ENCODE measurements at places on chromosomes 11 and 22.

DNA sequence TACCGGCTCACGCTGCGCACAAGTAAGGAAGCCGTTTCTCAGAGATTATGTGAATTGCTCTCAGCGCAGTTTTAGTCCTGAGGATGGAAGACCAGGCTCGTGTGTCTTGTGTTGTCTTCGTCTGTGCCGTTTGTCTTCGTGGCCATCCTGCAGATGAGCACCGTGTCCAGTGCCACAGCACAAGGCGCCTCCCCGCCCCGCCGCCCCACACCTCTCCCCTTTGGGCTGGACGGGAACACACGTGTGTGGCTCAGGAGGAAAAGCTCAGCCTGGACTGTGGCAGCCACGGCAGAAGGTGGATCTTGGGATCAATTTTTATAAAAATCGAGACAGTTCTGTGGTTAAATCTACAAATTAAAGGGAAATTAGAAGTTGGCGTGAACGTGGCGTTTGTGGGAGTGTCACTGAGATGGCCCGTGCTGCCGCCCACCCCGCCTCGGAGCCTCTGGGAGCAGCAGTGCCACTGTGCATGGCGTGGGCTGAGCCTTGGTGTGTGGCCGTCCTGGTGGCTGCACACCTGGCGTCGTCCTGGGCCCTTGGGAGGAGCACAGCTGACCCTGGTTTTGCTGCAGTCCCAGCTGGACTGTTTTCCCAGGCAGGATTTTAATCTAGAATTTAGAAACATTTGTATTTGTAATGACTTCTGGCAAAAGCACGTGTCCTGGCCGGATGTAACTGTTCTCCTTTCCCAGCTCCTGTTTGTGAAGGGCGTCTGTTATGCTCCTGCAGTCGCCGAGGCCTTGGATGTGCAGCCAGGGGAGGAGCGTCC lies 25.8 kb downstream of the MUC6 start:
- no peak for DNase-seq

GRCh38 chr11:2095542-2095941 lies 43.6 kb downstream of the IGF2 start:
- DNase-seq: no peak

- DNase-seq: no peak
Observed at GRCh38 chr11:11505190-11505589, 116.6 kb downstream of the GALNT18 start.

GRCh38 chr11:19853016-19853415 lies 140.4 kb downstream of the NAV2 start:
- DNase-seq: no peak

DNA sequence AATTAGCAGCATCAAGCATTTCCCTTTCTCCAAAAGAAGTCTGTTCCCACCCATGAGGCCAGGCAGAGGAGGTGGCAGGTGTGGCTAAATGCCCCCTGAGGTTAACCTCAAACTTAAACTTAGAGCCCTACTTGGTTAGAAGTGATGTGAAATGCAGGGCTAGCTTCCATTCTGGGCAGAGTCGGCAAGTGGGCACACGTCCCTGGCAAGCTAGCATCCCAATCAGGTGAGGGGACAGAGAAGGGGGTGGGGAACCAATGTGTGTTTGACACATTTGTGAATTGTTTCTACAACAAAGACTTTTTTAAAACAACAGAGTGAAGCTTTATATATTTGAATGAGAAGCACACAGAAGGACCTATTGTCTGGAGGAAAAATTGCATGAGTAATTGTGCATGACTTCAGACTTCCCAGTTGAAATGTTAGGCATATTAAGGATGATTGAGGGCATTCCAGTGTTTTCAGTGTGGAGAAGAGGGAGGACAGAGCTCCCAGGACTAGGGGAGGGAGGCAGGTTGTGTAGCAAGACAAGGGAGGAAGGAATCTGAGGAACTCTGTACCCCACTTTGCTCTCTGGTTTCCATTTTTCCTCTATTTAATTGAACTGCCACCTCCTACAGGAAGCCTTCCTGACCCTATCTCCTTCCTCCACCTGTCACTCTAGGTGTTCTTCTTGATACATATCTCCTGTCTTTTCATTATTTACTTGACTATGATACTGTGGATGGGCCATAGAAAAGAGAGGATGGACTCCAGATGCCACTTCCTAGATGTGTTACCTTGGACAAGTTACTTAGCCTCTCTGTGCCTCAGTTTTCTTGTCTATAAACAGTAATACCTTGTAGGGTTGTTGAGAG lies 83.3 kb upstream of the PICALM start:
- DNase-seq: no peak

DNA sequence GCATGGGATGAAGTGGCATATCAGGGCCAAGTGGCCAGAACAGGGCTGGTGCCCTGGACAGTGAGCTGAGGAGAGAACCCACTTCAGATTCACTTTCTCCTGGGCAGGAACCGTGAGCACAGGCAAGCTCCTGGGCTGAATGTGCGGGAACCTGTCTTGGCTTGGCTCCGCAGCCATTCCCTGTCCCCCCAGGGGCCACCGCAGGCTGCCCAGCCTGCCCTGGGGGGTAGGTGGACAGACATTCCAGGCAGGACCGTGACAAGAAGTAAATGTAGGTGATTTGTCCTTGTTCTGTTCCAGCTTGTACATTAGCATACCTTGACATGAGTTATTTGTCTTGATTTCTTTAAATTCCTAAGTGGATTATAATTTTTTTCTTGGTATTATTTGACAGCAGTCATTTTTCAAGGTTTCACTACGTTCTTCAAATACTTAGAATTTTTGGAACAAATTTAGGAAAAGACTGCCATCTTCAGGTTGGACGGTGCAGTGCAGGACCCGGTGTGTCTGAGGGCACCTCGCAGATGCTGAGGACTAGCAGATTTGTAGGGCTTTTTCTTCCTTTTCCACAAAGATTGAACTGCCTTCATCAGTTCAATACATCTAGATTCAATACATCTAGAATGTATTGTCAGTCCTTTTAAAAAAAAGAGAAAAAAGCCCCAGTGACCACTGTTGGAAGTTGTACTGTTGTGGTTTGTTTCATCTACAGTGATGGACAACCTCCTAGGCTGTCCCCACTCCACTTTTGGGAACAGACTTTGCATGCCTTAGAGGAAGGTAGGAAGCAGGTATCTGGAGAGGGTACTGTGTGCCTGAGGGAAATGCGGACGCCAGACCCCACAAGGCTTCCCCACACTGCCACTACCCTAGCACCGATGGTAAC lies 115.1 kb upstream of the RASSF10 start:
- DNase-seq: peak; percentile 89

Measured in activated CD4-positive, alpha-beta T cell treated with anti-CD3 and anti-CD28 coated beads, Interleukin-2, amount 10 ng/mL, durations not matched to agents 24 days and 14 days (primary cell).